ENCODE measurements at places on chromosomes 4 and X.

GRCh38 chrX:41389311-41389888, 55.4 kb downstream of the DDX3X start:
- no peak for DNase-seq

DNA sequence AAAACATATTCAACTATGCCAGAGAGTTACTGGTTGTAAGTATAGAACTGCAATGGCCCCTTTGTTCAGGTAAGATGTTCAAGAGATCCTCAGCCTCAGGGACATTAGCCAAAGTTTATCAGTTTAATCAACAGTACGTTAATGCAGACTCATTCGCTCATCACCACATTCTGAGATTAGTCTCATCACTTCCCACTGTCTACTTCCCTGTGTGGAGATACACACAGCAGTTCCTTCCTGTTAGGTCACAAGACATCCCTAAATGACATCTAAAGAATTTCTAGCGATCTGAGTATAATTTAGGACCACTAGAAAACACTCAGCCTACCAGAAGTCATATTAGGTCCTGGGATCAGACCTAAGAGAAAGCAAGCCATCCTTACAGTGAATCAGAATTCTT, 10.4 kb downstream of the SLC10A7 start:
- DNase-seq: no peak

GRCh38 chr4:20532116-20532790, 168.0 kb upstream of the PACRGL start:
- no peak for DNase-seq

- DNase-seq: no peak
Observed at GRCh38 chr4:17480210-17480927, 31.5 kb downstream of the QDPR start.

- no peak for DNase-seq
Observed at GRCh38 chr4:136103616-136104015, 1428.7 kb downstream of the PCDH18 start.

- DNase-seq: no peak
Observed at GRCh38 chrX:48782795-48783194, 3.6 kb upstream of the GATA1 start.

- DNase-seq: no peak
Observed at GRCh38 chr4:6951880-6952381, 42.3 kb downstream of the TBC1D14 start.

All from cerebellar nuclear complex (tissue), 1 donor.